ENCODE measurements at places on chromosomes 12 and 14. TPM values are rescaled to one million over a fixed set of nuclear protein-coding genes. Genes with fewer than 3 reads are reported as not detected.

EPYC gene
- total RNA-seq = not detected

DNA sequence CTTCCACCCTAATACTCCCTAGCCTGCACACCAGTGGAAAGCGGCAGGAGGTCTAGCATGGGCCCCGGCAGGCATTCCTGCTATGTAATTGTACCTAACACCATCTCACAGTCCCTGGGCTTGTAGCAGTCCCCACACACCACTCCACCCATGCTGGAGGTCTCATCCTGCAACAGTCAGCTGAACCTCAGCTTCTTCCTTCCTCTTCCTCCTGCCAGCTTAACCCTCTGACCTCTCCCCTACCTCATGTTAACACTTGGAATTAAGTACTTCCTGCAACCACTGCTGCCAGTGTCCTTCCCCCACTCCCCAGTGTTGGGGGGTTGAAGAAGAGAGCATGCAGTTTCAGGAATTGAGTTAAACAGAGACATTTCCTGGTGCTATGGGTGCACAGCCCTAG is 7.6 kb downstream of the ADCY4 start:
- no peaks in the 10 kb centered on the region for H3K27me3 ChIP-seq
- DNase-seq = no peak
- no peaks in the 10 kb centered on the region for H3K4me1 ChIP-seq
- H3K36me3 ChIP-seq = no peaks in the 10 kb centered on the region

NFE2 gene
- total RNA-seq = 0.40 TPM

DNA sequence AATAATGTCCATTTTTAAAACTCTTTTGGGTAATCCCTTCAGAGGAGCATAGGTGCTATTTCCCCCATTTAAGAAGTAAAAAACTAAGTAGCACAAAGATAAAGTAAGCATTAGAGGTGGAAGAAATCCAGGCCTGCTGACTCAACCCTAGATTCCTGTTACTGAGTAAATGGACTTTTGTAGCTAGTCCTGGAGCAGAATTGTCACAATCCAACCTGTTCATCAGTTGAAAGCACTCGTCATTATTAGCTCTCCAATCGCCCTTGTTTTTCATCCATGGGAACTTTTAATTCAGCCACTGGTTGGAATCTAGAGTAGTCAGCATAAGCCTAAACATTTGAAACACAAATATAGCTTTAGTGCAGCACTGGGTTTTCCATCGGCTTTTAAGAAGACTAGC is 139.5 kb upstream of the AMIGO2 start:
- H3K27ac ChIP-seq = peak overlapping the region; percentile 92
- no peaks in the 10 kb centered on the region for H3K27me3 ChIP-seq
- H3K4me1 ChIP-seq = peaks cover 66% of the 10 kb centered on the region

DNA sequence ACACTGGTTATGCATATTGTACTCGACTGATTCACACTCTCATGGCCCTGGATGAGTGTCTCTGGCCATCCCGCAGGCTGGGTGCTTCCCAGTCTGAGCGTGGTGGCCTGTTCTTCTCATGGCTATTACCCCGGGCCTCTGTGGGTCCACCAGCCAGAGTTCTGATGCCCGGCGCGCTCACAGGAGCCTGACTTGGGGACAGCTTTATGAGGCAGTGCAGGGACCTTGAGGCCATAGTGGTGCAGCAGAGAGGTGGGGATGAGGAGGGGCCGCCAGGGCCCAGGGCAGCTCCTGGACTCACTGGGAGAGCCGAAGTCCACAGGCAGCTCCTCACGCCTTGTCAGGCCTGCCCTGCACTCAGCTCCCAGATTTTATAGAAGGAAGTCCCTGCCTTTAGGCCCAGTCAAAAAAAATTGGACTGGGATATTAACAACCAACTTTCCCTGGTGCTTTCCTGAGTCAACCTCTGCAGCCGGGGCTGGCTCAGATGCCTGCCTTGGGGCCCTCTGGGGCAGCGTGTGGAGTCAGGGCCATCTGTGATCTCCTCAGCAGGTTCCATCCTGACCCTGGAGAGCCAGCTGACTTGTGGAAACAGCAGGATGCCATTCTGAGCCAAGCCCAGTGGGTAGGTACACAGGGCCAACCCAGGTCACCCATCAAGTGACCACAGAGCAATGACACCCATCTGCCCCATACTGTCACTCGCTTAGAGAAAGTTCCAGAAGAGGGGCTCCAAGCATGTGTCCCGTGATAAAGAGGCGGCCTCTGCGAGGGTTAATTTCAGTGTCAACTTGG is 89.4 kb upstream of the DIO3 start:
- DNase-seq = no peak
- no peak overlapping the region for H3K27ac ChIP-seq
- H3K4me1 ChIP-seq = peaks cover 26% of the 10 kb centered on the region
- H3K4me3 ChIP-seq = no peak overlapping the region
- peaks cover 20% of the 10 kb centered on the region for H3K36me3 ChIP-seq

DNA sequence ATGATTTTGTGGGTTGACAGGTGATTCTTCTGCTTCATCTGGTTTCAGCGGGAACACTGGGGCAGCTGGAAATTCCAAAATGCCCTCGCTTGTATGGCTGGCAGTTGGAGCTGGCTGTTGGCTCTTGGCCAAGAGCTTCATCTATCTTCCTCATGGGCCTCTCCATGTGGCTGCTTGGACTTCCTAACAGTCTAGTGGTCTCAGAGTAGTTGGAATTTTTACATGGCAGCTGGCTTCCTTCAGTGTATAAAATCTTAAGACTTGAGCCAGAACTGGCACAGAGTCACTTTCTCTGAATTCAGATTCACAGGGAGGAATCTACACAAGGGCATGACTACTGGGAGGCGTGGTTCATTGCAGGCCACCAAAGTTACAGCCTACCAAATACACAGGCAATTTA is 204.9 kb upstream of the RMST start:
- H3K27me3 ChIP-seq = peaks cover 29% of the 10 kb centered on the region
- no peak overlapping the region for H3K4me3 ChIP-seq
- H3K27ac ChIP-seq = no peak overlapping the region
- no peak for DNase-seq

DNA sequence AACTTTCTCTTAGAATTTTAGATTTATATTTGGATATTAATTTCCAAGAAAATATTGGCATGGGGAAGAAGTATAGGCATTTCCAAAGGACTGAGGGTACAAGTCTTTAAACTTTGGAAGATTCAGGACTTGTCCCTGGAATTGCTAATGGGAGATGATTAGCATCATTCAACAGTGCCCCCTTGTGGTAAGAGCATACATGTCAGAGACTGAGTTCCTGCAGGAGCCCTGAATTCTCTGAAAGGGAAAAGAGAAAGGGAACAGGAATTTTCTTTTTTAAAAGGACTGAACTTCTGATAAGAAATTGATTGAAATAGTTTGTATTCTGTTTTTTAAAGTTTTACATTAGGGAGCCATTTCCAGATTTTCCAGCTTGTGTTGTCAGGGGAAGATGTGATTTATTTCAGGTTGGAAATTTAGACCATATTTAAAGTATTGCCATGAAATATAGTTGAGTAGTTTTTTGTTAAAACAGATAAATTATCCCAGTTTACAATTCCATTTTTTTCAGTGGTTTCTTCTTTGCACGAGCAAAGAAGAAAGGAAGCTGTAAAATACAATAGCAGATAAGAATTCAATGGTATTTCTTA is 44.0 kb upstream of the REP15 start:
- H3K27me3 ChIP-seq = no peaks in the 10 kb centered on the region
- H3K4me1 ChIP-seq = peaks cover 7% of the 10 kb centered on the region
- H3K27ac ChIP-seq = peak overlapping the region; percentile 21
- peak; percentile 97 for DNase-seq
- peaks cover 13% of the 10 kb centered on the region for H3K36me3 ChIP-seq

DNA sequence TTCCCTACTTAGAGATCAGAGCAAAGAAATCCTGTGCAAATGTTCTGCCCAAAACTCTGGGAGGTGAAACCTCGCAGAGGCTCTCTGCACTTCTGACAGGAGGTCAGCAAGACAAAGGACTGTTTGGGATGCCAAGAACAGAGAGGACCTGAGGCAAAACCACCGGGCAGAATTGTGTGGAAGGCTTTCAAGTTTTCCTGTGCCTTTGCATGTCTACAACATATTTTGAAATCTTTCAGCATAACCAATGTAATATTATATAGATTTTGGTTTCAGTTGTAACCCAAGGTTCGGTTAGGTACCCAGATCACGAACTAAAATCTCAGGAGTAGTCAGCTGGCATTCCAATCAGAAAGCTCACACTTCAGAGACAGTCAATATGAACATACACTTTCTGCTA is 99.4 kb upstream of the PLEKHA5 start:
- H3K4me3 ChIP-seq = no peak overlapping the region
- peak overlapping the region; percentile 85 for H3K27ac ChIP-seq
- H3K27me3 ChIP-seq = no peaks in the 10 kb centered on the region
- peak; percentile 18 for DNase-seq

DNA sequence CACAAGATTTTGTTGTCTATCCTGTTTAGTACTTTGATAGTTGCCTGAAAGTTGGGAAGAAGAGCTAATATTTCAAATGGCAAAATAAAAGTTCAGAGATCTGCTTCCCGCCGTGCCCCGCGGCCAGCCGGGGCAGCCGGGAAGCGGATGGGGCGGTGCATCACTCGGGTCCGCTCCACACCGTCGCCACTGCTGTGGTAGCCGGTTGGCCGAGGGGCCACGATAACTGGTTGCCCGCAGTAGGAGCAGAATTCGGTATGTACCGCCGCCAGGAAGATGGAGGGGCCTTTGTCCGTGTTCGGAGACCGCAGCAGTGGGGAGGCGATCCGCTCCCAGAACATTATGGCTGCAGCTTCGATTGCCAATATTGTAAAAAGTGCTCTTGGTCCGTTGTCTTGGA is 427.2 kb upstream of the PDE3A start:
- no peaks in the 10 kb centered on the region for H3K4me1 ChIP-seq
- H3K27me3 ChIP-seq = no peaks in the 10 kb centered on the region
- no peak for DNase-seq
- no peak overlapping the region for H3K4me3 ChIP-seq

GRCh38 chr14:51006781-51007211 is 62.5 kb upstream of the PYGL start:
- DNase-seq = peak; percentile 86
- peaks cover 45% of the 10 kb centered on the region for H3K4me1 ChIP-seq
- H3K27ac ChIP-seq = peak overlapping the region; percentile 75
- no peaks in the 10 kb centered on the region for H3K36me3 ChIP-seq

DNA sequence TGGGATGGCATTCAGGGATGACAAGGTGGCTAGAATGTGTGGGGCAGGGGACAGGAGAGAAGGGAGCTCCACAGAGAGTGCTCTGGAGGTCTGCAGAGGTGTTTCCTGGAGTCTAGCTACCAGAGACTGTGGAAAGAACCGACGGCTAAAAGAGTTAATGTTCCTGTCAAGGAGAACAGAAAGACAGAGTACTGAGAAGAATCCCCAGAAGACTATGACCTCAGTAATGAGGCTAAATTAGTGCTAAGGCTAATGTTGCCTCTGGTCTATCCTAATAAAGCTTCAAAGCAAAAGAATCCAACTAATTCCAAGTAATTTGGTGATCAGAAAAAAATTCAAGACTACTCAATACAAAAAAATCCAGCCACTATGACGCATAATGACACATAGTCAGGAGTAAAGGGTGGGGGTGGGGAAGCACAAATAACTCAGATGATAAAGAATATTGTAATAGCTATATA is 44.7 kb downstream of the FERMT2 start:
- H3K4me3 ChIP-seq = peak overlapping the region; percentile 44
- H3K27ac ChIP-seq = peak overlapping the region; percentile 90
- peaks cover 53% of the 10 kb centered on the region for H3K4me1 ChIP-seq
- H3K27me3 ChIP-seq = no peaks in the 10 kb centered on the region
- DNase-seq = peak; percentile 94

DNA sequence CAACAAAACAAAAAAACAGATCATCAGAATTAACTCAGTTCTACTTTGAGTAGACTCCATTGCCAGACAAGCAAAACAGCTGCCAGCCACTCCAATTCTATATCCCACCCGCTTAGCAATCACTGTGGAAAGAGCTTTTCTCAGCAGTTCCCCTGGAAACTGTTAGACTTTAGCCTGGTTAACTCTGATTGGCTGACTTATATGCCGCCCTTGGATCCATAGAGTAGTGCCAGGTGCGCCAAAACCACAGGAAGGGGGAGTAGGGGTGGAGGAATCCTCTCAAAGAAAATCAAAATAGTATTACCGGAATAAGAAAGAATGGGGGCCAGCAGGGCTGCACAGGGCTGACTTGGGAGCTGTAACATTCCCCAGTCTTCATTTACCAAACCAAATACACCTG is 5.4 kb upstream of the EML5 start:
- no peaks in the 10 kb centered on the region for H3K36me3 ChIP-seq
- DNase-seq = no peak
- no peak overlapping the region for H3K27ac ChIP-seq

GRCh38 chr14:92750994-92751400 is 2.6 kb upstream of the LGMN start:
- DNase-seq = no peak
- no peaks in the 10 kb centered on the region for H3K27me3 ChIP-seq

KRT6A gene
- total RNA-seq = 61.2 TPM

GRCh38 chr14:100619396-100620254 is 32.4 kb upstream of the BEGAIN start:
- no peaks in the 10 kb centered on the region for H3K4me1 ChIP-seq
- H3K27ac ChIP-seq = no peak overlapping the region
- peaks cover 41% of the 10 kb centered on the region for H3K27me3 ChIP-seq
- no peaks in the 10 kb centered on the region for H3K36me3 ChIP-seq
- DNase-seq = no peak

- H3K27me3 ChIP-seq = peaks cover 10% of the 10 kb centered on the region
- no peaks in the 10 kb centered on the region for H3K36me3 ChIP-seq
- no peaks in the 10 kb centered on the region for H3K4me1 ChIP-seq
- H3K4me3 ChIP-seq = no peak overlapping the region
- DNase-seq = no peak
These were observed 292.1 kb downstream of the GLT1D1 start for GRCh38 chr12:129145381-129145780.

DNA sequence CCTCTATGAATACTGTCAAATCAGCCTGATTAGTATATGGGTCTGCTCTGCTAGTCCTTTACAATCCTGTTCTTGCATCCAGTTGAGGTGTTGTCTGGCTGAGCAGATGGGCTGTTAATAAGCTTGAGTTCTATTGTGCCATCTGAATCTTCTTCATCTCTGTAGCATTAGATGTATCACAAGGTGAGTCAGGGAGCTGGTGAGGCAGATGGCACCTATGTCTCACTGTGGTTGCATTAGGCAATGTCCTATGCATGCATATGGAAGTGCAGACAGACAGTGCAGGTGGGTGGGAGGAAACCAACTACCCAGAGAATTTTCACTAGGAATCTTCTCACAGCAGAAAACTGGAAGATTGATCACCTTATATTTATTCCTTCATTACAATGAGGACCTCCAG is 165.7 kb upstream of the STXBP6 start:
- DNase-seq = no peak
- H3K27me3 ChIP-seq = no peaks in the 10 kb centered on the region
- H3K36me3 ChIP-seq = no peaks in the 10 kb centered on the region
- no peaks in the 10 kb centered on the region for H3K4me1 ChIP-seq
- H3K4me3 ChIP-seq = no peak overlapping the region
- no peak overlapping the region for H3K27ac ChIP-seq

PLEKHD1 gene
- 0.15 TPM for total RNA-seq
